ENCODE measurements at places on chromosomes 2 and 18.

DNA sequence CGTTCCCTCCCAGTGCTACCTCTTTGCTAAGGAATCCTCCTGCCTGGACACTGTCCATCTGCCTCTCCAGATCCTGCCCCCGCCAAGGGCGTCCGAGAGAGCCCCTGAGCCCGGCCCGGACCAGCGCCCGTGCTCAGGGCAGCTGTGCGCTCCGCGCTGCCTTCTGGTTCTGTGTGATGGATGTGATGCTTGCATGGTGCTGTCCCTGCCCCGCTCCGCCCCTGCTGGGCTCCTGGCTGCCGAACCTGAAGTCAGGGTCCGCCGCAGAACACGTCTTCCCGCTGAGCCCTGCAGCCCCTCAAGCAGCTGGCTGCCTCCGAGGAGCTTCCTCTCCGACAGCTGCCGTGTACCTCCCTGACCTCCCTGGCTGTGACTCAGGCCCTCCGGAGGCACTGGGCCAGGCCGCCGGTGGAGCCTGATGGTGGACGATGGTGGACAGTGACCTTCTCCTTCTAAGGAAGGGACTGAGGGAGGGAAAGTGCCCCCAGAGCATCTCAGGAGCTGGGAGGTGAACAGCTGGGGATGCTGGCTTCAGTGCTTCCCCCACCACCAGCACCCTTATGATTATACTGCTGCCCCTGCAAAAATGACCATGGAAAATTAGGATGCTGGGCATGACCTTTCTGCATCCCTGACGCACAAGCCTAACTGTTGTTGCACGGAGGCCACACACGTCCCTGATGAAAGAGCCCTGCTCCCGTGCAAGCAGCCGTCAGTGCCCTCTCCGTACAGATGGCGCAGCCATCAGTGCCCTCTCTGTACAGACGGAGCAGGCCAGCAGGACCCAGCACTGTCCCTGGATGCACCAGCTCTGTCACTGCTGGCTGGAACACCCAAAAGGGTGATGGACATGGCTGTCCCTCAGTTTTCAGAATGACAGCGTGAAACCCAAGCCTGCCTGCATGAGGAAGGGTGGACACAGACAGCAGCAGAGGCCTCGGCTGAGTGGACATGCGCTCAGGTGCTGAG, 99.3 kb downstream of the TPO start:
- no peak for DNase-seq

- no peak for DNase-seq
Measured at GRCh38 chr18:35247412-35248249, 6.8 kb downstream of the ZNF397 start.

DNA sequence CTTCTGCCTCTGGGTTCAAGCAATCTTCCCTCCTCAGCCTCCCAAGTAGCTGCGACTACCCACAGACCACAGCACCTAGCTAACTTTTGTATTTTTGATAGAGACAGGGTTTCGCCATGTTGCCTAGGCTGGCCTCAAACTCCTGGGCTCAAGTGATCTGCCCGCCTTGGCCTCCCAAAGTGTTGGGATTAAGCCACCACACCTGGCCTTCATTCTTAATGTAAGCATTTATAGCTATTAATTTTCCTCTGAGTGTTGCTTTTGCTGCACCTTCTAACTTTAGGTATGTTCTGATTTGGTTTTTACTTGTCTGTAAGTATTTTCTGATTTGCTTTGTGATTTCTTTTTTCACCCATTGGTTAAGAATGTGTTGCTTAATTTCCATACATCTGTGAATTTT, 29.7 kb downstream of the CHMP3 start:
- no peak for DNase-seq

DNA sequence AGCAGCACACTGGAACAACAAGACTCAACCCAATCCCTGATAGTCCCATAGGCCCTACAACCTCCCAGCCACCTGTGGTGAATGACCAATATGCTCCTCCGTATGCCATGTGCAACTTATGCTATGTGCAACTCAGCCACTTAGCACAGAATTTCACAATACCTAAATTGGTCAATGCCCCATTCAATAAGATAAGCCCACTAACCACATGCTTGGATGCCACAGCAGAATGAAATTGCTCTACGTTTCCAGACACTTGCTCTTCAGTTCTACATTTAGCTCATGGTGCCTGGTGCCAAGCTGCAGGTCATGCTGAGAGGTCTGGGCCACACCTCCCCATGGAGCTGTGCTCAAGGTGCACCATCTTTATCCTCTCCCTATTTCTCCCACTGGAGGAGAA, 159.8 kb downstream of the EN1 start:
- no peak for DNase-seq

DNA sequence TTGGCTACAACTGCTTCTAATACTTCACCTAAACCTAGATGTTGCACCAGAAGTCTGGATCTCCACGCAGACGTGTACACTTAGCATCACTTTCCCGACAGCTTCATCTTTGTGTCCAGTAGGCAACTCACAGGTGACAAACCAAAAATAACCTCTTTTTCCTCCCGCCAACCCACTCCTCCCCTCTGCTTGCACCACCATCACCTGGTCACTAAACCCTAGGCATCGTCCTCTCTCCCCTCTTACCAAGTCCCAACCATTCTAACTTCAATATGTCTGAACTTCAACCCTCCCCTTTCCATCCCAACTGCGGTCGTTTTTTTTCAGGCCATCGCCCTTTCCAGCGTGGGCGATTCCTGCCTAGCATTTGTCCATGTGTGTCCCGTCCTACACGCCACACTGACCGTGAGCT, 413 bp upstream of the CHMP3 start:
- DNase-seq = no peak

DNA sequence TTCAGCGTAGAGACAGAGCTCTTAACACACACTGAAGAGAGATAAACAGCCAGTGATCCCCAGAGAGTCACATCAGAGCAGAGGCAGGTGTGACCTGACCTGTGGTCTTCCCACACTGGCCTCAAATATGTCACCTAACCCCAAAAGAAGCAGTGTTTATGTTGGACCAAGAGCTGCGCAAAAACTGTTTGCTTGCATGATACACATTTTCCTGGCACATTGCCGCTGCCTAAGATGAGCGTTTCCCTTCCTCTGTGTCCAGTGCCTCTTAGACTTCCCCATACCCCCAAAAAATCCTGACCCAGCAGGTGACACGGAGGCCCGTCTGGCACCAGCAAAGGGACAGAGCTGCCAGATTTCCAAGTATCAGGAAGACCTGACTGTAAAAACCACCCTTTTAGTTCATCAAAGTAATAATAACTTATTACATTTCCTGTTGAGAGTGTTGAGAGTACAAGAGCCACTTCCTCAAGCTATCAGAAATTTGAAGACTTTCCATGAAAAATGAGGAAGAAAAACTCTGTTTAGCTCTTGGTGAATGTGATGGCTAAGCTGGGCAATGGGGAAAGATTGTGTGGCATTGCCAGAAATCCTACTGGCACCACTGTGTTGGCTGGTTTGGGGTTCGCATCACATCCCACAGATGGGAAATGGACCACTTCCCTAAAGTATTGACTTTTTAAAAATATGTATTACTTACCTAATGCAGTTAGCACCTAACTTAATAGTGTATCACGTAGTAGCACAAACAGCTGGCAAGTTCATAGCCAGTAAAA, 6.7 kb downstream of the TNFRSF11A start:
- DNase-seq = no peak

GRCh38 chr18:36294031-36294430, 3.5 kb upstream of the FHOD3 start:
- no peak for DNase-seq

DNA sequence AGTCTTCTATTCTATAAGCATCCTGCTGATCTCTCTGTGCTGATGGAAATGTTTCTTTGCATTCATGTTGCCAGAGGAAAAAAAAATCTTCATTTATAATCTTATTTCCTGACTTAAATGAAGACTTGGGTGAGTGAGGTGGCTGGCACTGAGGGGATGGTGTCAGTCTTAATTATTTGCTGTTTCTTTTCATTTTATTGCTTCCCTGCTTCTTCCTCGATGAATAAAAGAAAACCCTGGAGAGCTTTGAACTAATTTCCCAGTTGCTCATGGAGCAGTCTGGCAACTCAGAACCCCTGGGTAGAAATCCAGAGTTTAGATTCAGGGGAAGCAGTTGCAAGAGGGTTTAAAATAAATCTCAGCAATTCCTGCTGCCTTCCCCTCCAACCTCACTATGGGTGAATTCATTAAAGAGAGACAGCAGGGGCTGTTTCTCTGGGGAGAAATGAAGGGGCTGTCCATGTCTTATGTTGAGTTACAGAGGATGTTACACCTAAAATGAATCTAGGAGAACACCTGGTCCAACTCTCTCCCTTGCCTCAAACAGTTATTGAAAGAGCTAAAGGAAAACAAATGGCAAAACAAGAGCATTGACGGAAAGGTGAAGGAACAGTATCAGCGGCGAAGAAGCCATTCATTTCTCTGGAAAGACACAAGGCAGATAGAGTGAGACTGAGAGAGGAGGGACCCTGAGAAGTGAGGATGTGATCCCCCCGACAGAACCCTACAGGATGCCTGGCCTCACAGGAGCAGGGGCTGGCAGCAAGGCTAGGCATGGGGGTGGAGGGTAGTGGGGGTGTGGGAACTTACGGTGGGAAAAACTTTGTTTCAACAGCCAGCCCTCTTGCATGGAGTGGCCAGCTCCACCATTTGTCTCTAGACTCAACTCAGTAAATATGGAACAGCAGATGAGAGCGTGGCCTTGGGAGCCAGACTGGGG, 41.0 kb downstream of the SP110 start:
- no peak for DNase-seq

DNA sequence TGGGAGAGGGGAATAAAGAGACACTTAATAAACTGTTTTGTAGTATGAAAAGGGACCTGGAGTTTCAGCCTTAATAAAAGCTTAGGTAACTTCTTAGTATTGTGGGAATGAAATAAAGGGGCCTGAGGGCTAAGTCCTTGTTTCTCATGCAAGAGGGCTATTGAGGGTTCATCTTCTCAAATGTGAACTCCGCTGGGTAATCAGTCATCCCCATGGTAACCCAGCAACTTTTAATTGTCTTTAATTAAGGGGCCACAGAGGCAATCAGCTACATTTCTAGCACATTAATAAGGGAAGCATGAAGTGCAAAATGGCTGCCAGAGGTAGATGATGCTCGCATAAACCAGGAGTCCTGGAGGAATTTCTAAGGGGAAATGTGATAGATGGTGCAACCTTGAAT, 1784.2 kb upstream of the CELF4 start:
- no peak for DNase-seq

DNA sequence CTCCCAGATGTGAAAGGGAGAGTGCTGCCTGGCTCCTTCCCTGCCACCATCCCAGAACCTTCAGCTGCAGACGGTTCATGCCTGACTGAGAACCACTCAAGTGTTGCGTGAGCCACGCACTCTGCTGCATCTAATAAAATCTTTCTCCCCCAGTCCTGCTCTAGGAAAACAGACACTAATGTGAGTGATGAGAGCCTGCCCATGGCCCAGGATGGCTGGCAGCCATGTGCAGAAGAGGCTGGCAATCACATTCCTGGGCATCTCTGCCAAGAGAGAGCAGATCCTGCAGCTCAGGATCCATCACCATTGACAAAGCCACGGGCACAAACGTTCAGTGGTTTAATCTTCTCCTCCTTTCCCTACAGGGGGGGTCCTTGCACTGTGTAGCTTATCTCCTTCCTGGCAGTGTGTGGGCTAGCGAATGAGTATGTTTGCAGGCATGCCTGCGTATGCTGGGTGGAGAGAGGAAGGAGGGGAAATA, 477.5 kb downstream of the SLC4A3 start:
- DNase-seq = no peak

DNA sequence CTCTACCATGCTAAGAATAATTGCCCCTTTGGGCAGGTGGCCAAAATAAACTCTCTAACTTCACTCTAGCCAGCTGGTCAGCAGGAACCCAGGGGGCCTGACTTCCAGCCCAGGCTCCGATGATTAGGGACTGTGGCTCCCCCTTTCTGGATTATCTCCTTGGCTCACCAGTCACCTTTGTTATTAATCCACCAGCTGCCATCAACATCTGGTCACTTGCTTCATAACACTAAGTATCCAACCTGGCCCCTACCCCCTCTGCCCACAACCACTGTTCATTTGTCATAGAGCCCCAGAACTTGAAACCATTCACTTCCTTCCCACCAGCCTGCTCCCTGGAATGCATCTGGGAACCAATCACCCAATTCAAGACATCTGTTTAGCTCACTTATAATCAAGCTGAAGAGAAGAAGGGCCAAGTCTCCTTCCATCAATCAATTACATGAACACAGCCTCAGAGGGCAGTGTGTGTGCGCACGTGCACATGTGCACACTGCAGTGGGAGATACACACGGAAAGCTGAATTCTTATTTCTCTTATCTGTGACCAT, 215.1 kb downstream of the ALK start:
- DNase-seq = no peak

GRCh38 chr2:199992296-199992695, 36.9 kb downstream of the MAIP1 start:
- DNase-seq = no peak

DNA sequence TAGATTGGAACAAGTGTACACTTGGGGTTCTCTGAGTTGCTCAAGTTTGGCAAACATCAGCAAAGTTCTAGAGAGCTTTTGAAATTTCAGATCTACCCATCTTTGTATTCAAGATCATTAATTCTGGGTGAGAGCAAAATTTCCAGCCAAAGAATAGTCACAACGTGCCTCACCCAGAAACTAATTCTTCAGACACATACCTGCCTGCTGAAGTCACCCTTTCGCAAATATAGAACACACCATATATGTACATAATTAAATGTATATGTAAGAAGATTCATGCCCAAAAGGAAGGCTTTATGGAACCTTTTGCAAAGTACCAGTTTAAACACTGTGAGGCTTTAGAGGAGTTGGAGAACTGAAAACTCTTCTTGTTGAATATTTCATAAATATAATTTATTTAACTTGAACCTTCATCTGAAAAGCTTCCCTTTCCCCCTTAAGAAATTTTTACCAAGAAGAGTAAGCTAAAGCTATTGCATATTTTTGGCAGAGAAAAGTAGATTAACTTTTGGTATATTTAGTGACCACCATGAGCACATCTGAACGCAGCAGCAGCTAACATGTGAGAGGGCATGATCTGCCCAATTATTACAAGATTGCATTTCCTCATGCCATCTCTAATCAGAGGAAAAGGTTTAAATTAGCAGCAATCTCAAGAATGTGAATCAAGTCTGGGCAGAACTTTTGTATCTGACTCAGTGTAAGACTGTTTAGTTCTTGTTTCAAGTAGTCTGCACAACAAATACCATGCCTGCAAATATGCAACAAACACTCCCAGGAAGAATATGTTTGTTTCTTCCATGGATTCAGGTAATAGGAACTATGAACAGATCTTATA, 8.2 kb downstream of the RND3 start:
- DNase-seq = no peak

DNA sequence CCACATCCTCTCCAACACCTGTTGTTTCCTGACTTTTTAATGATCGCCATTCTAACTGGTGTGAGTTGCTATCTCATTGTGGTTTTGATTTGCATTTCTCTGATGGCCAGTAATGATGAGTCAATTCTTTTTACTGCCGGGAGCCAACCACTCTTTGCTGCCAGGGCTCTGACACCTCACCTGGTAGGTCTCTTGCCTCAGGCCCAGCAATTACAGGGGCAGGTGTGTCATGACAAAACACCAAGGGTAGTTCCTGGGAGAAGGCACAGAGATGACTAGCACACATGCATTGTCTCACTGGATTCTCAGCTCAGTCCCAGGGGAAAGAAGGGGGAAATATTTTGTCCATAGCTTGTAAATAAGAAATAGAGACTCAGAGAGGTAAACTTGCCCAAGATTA, 122.3 kb downstream of the CHST9 start:
- DNase-seq = no peak

- DNase-seq = no peak
Measured at GRCh38 chr2:88603146-88603545, 24.1 kb downstream of the EIF2AK3 start.

Data from activated CD4-positive, alpha-beta T cell treated with anti-CD3 and anti-CD28 coated beads, Interleukin-2, amount 10 ng/mL, durations not matched to agents 24 days and 14 days (primary cell).